ENCODE measurements at places on chromosomes 13 and 19. TPM values are rescaled to one million over a fixed set of nuclear protein-coding genes. Genes with fewer than 3 reads are reported as not detected.
A peak's percentile ranks its signal among the peaks of the same experiment; 100 is the strongest.

Gene FFAR3
- total RNA-seq: 0.33 TPM

Gene KIR3DL3
- total RNA-seq: not detected

Gene UPK1A
- total RNA-seq: not detected

Gene VAV1
- total RNA-seq: 6.6 TPM

DNA sequence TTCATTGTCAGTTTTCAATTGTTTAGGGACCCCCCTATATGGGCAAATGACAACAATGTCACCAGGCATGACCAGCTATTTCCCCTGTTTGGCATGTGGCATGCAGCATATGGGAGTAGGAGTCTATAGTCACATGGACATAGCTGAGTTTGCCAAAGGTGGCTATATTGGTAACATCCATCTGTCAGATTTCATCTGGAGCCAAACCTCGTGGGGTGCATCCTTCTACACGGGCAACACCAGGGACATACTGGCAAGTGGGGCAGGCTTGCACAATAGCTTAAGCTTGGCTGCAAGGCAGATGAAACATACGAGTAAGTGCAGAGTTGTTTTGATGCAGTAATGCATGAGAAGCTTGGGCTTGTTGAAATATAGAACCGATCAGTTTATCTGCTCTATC lies 24.5 kb upstream of the ZNF816 start:
- H3K4me3 ChIP-seq: no peak overlapping the region
- peaks cover 5% of the 10 kb centered on the region for H3K36me3 ChIP-seq
- no peak overlapping the region for H3K27ac ChIP-seq
- H3K27me3 ChIP-seq: no peaks in the 10 kb centered on the region
- DNase-seq: no peak
- H3K4me1 ChIP-seq: no peaks in the 10 kb centered on the region

DNA sequence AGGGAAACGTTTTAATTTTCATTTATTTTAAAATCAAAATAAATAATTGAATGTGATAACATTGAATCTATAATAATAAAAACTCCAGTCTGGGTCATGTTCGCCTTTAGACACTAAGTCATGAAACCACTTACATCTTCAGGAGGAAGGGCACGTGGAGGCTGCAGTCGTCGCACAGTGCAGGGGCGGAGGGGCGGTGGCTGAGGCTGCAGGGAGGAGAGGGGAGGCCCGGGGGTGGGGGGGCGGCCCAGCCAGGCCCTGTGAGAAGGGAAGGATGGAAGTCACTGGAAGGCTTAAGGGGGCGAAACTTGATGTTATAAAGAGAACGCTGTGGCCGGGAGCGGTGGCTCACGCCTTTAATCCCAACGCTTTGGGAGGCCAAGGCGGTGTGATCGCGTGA lies 14.9 kb upstream of the LATS2 start:
- no peaks in the 10 kb centered on the region for H3K4me1 ChIP-seq
- DNase-seq: no peak
- peak overlapping the region; percentile 83 for H3K27ac ChIP-seq
- no peaks in the 10 kb centered on the region for H3K36me3 ChIP-seq

DNA sequence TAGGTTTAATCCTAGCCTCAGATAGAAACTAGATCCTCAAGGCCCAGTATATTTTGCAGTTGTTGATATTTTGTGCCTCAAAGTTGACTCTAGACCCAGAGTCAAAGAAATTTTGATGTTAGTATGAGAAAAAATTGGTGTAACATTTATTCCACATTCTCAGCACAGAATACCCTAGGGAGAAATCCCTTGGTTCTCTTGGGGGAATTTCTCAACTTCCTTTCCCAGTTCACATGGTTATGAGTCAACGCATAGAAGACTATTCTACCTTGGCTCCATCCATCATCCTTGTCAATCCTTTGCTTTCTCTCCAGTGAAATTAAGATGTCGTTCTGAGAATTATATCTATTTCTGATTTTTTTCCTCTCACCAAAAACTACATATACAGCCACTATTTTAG lies 145.3 kb downstream of the POSTN start:
- no peaks in the 10 kb centered on the region for H3K36me3 ChIP-seq
- no peak overlapping the region for H3K4me3 ChIP-seq
- no peak for DNase-seq
- no peak overlapping the region for H3K27ac ChIP-seq

DNA sequence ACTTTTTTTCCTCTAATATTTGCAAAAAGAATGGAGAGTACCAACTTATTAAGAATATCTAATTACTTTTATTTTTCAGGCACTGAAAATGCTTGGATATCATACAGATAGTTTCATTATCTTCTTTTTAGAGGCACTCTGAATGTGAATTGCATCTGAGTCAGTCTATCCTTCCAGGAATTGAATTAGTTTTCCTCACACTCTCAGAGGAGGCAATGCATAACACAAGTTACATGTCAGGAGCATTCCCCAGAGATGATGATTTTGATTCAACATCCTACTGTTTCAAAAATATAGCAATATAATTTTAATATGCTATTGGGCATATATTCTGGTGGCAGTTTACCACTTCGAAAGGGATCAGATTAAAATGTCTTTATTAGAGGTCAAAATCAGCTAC lies 1315.4 kb downstream of the PCDH9 start:
- H3K4me3 ChIP-seq: no peak overlapping the region
- H3K4me1 ChIP-seq: no peaks in the 10 kb centered on the region
- no peak overlapping the region for H3K27ac ChIP-seq

- H3K4me3 ChIP-seq: no peak overlapping the region
- no peak overlapping the region for H3K27ac ChIP-seq
- H3K4me1 ChIP-seq: no peaks in the 10 kb centered on the region
- H3K36me3 ChIP-seq: no peaks in the 10 kb centered on the region
- peaks cover 26% of the 10 kb centered on the region for H3K27me3 ChIP-seq
- no peak for DNase-seq
Observed at GRCh38 chr19:32040236-32040635, 305.2 kb upstream of the ZNF507 start.

DNA sequence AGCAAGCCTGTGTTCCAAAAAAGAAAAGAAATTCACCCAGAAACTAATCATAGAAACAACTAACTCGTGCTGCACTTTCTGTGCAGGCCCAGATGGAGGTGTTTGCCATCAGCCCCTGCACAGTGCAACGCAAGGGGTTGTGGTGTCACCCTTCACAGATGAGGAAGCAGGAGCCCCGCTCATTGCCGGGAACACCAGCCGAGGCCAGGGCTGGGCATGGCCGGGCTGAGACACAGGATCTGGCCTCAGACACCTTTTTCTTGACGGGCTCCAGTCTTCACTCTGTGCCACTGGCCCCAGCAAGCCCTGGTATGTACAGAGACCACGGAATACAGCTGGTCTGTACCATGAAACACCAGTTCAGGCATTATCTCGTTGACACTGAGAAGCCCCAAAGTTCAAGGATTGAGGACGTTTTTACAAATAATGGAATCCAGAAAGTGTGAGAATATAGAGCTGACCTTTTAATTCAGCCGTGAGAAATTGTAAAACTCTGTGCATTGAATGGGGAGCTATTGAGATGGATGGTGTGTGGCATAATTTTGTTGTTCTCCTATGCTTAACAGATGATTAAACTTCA lies 43.2 kb downstream of the CUL4A start:
- no peaks in the 10 kb centered on the region for H3K36me3 ChIP-seq
- H3K27me3 ChIP-seq: no peaks in the 10 kb centered on the region
- no peak for DNase-seq
- H3K4me3 ChIP-seq: no peak overlapping the region
- H3K4me1 ChIP-seq: no peaks in the 10 kb centered on the region

DNA sequence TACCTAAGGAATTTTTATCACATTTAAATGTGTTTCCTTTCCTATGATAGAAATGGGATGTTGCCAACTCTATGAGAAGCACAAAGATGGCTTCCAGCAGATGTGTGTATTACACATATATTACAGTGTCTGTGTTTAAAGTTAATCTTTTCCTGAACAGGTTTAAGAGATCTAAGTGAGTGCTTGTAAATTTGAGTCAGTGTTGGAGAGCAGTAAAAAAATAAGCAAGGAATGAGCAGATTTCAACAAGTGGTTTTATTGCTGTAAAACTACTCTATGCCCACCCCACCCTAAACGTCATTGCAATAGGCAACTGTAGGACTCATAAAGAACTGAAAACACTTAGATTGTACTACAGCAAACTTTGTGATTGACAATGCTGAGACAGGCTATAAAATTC lies 248.7 kb downstream of the KLF5 start:
- DNase-seq: no peak
- no peaks in the 10 kb centered on the region for H3K27me3 ChIP-seq
- no peaks in the 10 kb centered on the region for H3K4me1 ChIP-seq
- no peak overlapping the region for H3K4me3 ChIP-seq

DNA sequence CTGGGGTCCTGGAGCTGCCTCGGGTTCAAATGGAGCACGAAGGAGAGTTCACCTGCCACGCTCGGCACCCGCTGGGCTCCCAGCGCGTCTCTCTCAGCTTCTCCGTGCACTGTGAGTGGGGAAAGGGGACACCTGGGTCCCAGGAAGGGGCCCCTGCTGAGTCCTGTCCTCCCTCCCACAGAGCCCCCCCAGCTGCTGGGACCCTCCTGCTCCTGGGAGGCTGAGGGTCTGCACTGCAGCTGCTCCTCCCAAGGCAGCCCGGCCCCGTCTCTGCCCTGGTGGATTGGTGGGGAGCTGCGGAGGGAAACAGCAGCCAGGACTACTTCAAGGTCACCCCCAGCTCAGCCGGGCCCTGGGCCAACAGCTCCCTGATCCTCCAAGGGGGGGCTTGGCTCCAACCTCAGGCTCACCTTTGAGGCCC lies 11.0 kb upstream of the SIGLEC11 start:
- no peaks in the 10 kb centered on the region for H3K4me1 ChIP-seq
- DNase-seq: no peak
- no peak overlapping the region for H3K4me3 ChIP-seq
- no peaks in the 10 kb centered on the region for H3K27me3 ChIP-seq
- H3K36me3 ChIP-seq: no peaks in the 10 kb centered on the region

- H3K27me3 ChIP-seq: no peaks in the 10 kb centered on the region
- H3K4me1 ChIP-seq: no peaks in the 10 kb centered on the region
- H3K36me3 ChIP-seq: no peaks in the 10 kb centered on the region
- DNase-seq: no peak
- no peak overlapping the region for H3K27ac ChIP-seq
Observed at GRCh38 chr13:22812793-22813192, 368.0 kb upstream of the SGCG start.

DNA sequence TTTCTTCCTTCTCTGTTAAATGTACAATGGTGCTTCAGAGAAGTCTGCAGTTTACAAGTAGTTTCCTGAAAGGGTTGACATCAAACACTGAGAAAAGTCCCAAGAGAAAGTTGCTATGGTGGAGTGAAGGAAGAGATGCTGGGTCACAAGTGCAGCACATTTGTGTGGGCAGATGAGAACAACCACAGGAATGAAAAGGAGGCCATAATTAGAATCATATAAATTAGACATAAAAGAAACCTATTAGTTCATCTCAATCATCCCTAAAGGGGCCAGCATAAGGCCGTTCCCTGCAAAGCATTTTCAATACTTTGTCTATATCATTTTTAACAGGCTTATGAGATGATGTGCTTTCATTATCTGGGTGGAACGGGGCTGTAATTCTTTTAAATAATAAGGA lies 359.2 kb downstream of the IRS2 start:
- no peaks in the 10 kb centered on the region for H3K36me3 ChIP-seq
- no peak overlapping the region for H3K27ac ChIP-seq
- no peak overlapping the region for H3K4me3 ChIP-seq
- no peak for DNase-seq
- H3K4me1 ChIP-seq: no peaks in the 10 kb centered on the region

DNA sequence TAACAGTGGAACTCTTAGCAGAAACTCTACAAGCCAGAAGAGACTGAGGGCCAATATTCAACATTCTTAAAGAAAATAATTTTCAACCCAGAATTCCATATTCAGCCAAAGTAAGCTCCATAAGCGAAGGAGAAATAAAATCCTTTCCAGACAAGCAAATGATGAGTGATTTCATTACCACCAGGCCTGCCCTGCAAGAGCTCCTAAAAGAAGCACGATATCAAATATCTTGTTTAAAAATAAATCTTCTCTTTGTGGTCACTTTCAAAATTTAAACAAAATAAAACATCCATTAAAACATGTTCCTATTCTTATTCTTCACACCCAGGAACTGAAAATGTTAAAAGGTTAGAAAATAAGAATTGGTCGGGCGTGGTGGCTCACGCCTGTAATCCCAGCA lies 13.7 kb downstream of the MICU2 start:
- no peaks in the 10 kb centered on the region for H3K4me1 ChIP-seq
- H3K4me3 ChIP-seq: no peak overlapping the region
- no peaks in the 10 kb centered on the region for H3K27me3 ChIP-seq
- DNase-seq: no peak

All from breast epithelium (tissue), 4 donors.